ENCODE measurements at places on chromosomes 5 and 9. TPM values are rescaled to one million over a fixed set of nuclear protein-coding genes. Genes with fewer than 3 reads are reported as not detected.

DNA sequence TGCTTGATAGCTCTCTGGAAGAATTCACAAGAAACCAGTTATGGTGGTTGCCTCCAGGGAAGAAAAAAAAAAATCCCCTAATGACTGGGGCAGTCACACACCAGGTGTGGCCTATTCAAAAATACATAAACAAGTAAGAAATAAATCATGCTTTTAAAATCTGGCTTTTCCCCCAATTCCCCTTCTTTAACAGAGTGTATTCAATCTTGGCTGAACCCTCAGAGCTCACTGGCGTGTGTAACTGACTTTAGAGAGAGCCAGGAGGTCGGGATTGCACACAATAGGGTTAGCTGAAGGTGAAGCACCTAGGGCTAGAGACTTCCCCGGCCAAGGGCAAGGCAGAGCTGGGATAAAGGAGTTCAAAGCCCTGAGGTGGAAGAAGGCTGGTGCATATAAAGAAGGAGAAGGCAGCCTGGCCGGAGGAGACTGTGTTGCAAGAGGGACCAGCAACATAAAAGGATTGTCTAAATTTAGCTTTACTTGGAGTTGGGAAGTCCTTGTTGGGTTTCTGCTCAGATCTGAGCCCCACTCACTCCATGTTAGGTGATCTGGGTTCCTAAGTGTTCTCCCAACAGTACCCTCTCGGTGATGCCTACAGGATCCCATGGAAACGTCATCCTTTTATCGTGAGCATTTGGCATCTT is 19.7 kb downstream of the FNBP1 start:
- no peak for DNase-seq

SLC2A6 gene
- 3.0 TPM for polyA plus RNA-seq

GRCh38 chr9:109440797-109441287 is 57.3 kb downstream of the PTPN3 start:
- DNase-seq, result peak; percentile 42

- DNase-seq, result peak; percentile 15
Measured at GRCh38 chr5:156815988-156816599, 34.0 kb upstream of the PPP1R2B start.

DNA sequence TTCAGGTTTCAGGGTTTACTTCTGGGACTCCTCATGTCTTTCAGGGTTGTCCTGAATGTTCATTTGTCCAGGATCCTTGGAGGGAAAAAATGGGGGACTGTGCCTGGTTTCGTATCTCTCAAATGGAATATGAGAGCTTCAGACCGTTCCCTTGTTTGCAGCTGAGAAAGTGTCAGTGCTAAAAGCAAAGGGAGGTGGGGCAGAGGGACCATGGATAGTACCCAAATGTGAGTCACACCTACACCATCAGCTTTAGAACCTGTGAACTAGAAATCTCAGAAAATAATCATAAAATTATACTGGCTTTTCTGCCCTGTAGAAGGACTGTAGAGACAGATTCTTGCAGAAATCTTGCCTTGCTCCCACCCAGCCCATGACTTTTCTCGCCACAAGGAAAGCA is 84.3 kb upstream of the TAF11L2 start:
- DNase-seq, result no peak

DNA sequence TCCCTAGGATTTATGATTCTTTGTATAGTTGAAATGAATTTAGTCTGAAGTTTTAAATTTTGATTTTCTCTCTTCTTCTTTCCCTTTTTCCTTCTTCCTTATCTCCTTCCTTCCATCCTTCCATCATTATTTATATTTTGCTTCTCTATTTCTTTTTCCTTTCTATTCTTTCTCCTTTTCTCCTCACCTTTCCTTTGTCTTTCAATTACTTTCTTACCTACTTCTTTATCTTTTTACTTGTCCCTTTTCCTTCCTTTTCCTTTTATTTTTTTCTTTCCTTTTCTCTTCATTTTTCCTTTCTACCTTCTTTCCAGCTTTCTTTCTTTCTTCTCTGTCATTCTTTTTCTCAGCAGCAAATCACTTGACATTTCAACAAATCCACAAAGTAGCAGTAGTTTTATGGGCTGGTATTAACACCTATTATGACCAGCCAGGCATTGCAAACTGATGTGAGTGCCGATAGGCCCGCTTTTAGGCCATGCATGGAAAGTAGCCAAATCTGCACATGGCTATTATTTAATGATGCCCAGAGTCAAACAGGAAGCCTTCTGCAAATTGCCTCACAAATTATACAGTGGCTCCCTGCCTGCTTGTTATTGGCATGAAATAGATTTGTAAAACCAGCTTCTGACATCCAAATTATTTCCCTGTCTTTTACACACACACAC is 37.1 kb upstream of the NR3C1 start:
- no peak for DNase-seq

TMEM215 gene
- 0.05 TPM for polyA plus RNA-seq

DNA sequence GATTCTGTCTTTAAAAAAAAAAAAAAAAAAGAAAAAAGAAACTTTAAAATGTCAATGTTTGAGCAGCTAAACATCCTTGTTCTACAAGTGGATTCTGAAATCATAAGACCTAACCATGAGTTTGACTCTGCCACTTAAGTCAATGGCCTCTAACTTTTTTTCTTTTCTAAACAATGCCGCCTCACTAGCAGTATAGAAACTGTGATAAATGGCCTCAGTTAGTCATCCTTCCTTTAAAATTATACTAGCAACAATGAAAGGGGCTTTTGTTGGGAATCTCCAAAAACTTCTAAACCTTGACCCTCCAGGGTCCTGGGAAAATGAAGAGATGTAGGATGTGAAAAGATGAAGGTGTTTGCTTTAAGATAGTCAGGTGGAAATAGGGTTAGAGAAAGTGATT is 71.1 kb downstream of the FBXL7 start:
- no peak for DNase-seq

PCDHGC4 gene
- 2.5 TPM for polyA plus RNA-seq

- no peak for DNase-seq
Measured at GRCh38 chr9:89154218-89154617, 24.4 kb downstream of the SHC3 start.

DNA sequence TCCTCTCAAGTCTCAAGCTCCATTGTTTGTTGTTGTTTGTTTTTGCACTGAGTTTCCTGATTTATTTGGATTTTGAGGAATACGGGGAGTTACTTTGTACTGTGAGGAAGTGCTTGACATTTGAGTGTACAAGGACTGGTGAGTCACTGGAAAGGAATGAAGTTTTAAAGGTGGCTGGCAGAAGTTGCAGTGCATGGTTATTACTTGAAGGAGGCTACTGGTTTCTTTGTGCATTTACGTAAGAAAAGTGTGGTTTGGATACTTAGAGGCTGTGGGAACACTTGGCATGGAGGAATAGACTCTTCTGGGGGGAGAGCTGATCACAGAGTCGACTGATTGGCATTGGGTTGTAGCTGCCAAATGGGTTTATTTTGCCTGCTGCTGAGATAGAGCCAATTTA is 919.0 kb downstream of the TAF11L14 start:
- no peak for DNase-seq

DNA sequence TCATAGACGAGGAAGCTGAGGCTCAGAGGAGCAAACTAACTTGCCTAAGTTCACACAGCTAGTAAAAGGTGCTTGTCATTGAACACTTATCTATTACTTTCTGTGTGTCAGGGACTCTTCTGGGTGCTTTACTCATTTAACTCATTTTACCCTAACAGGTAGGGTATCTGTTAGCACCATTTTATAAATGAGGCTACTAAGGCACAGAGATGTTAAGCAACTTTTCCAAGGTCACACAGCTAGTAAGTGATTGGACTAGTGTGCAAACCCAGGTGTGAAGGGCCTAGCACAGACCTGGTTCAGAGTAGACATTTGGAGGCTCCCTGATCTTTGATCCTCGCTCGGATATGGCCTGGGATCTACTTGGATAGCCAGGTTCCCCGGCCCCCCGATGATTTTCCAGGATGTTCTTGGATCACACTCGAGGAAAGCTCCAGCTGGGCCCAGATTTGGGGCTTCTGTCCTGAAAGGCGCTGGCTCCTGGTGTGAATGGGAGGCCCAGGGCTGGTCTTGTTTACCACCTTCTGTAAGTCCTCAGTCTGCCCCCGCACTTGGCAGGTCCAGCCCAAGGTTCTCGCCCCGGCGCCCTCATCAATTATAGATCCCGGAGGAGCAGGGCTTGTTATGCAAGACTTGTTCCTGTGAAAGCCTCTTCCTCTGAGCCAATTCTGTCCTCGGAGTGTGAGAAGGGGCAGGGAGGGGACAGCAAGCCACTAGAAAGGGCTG is 37.5 kb downstream of the GSN start:
- no peak for DNase-seq

SPATA31C1 gene
- not detected for polyA plus RNA-seq

NR3C1 gene
- 62.5 TPM for polyA plus RNA-seq

GRCh38 chr5:78062645-78063044 is 231.9 kb downstream of the AP3B1 start:
- no peak for DNase-seq

DNA sequence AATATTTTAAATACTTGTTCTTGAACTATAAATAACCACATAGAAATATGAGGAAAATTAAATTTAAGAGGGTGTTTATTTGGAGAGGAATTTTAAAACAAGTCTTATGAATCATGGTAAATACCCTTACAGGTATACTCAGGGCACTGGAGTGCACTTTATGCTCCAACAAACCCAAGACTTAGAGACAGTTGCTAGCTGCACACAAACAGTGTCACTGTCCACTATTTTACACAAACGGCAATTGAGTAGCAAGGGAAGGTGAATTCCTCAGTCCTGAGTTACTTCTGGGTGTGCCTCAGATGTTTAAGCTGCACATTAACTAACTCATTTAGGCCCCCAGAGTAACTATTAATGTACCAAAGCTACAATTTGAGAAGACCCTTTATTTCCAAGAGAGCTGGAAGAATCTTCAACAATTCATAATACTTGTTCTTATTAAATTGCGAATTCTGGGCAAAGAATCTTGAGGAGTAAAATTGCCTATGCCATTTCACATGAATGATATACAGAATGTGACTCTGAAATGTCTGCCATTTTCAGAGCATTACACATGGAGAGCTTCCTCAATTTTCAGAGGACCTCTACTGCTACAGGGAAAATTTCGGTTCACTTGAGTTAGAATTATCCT is 371.2 kb downstream of the PDE4D start:
- DNase-seq, result no peak

CLIC3 gene
- 29.8 TPM for polyA plus RNA-seq

CCL28 gene
- polyA plus RNA-seq, result 0.42 TPM

DNA sequence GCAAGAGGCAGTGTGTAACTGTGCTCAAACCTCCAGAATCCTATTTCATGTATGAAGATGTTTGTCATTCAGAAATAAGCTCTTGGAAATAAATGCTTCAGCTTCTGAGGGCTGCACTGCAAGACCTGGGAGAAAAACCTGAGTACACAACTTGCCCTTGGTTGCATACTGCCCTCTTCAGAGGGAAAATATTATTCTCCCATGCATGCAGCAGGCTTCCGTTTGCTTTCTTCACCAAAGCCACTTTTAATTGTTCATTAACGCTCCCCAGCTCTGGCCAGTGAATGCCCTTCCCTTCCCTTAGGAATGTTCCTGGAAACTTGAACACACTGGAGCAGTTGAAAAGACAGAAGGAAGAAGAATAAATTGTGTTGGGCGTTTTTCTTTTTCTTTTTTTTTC is 2.5 kb upstream of the WHRN start:
- DNase-seq, result no peak

GRCh38 chr9:115207003-115207836 is 89.3 kb upstream of the TNC start:
- no peak for DNase-seq

DNA sequence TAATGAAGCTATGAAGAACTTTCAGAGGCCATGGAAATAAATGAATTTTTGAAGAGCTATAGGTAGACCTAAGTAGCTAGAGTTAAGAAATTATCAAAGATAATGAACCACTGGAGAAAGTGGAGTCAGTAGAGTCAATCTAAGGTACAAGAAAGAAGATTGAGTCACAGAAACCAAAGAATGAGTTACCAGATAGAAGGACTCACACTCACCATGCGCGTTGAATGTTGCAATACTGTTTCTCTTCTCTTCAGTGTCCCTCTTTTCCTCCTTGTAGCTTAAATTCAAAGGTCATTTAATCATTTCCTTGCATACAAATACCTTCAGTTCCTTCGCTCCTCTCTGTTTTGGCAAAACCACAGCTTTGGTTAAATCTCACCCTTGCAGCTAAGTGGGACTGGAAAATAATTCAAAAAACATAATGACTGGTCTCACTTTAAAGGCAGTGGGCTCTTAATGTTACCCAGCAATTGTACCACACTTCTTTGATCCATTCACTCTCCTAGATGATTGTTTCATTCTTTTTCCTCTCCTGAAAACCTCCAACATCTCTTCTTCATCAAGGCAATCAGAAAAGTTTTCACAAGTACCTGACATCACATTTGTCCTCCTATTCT is 58.3 kb downstream of the NIPBL start:
- DNase-seq, result no peak

GRCh38 chr5:55364537-55365055 is 56.8 kb downstream of the MTREX start:
- DNase-seq, result no peak

GRCh38 chr5:139829471-139829870 is 33.9 kb downstream of the PSD2 start:
- DNase-seq, result no peak

CCDC152 gene
- 22.0 TPM for polyA plus RNA-seq

- DNase-seq, result no peak
Measured at GRCh38 chr9:121115466-121115865, 40.7 kb downstream of the CNTRL start.

GRCh38 chr5:32713770-32714381 is 2.8 kb downstream of the NPR3 start:
- DNase-seq, result peak; percentile 50

GRCh38 chr9:99860266-99860665 is 38.6 kb downstream of the NR4A3 start:
- DNase-seq, result no peak

GRCh38 chr5:95533106-95533505 is 21.7 kb downstream of the SKIC3 start:
- DNase-seq, result no peak

GRCh38 chr9:131530546-131530919 is 530 bp downstream of the UCK1 start:
- no peak for DNase-seq

- no peak for DNase-seq
Measured at GRCh38 chr5:140568443-140569063, 3.9 kb downstream of the SLC35A4 start.

IL4 gene
- polyA plus RNA-seq, result not detected

DNA sequence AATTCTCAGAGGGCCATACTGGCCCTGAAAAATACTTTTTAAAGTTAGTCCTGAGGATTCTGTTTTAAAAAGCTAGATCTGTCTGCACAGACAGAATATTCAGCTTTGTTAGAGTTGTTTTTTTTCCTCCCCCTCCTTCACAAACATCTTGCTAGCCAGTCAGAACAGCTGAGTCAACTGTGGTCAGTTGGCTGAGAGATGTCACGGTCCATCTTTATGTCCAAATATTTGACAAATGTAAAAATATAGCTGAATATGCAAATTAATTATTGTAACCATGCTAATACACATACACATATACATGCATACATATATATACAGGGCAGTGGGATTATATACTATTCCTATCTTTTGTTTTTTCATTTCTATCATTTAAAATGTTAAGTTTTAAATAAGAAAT is 33.9 kb downstream of the UNC13B start:
- DNase-seq, result no peak

DNA sequence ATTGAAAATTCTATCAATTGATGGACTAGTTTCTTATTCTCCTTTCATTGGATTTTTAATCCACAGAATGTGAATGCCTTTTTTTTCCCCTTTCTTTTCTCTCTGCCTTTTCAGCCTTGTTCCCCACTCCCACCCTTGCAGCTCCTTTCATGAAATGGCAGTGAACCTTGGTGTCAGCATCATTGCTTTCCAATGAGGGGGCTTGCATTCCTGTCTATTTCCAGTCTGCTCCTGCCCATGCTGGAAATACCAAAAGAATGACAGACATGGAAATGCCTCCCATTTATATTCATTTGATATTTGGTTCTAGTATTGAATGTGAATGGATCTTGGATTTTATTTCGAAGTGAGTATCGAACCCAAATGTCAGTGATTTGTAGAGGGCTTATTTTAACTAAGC is 162.7 kb upstream of the SGCD start:
- DNase-seq, result no peak

All from right lung (tissue), 10 donors.